ENCODE measurements at places on chromosomes 3 and 15.

GRCh38 chr3:113404637-113405036 is 36.7 kb downstream of the CFAP44 start:
- no peak for DNase-seq

DNA sequence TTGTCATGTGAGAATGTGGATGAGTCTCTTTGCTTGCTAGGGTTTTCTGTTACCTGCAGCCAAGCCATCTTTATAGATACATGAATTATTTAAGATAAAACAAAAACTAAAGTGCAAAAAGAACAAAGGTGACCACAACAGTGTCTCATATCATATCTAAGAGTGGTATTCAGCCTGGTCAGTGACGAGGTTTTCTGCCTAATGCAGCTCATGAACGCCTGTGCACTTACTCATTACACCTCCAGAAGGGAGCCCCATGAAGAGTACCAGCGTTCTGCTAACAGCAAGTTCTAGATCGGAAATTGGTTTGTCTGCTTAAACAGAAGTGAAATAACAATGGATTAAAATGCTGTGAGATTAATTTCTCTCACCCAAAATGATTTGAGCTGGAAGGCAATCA is 19.2 kb downstream of the PXYLP1 start:
- DNase-seq = no peak

DNA sequence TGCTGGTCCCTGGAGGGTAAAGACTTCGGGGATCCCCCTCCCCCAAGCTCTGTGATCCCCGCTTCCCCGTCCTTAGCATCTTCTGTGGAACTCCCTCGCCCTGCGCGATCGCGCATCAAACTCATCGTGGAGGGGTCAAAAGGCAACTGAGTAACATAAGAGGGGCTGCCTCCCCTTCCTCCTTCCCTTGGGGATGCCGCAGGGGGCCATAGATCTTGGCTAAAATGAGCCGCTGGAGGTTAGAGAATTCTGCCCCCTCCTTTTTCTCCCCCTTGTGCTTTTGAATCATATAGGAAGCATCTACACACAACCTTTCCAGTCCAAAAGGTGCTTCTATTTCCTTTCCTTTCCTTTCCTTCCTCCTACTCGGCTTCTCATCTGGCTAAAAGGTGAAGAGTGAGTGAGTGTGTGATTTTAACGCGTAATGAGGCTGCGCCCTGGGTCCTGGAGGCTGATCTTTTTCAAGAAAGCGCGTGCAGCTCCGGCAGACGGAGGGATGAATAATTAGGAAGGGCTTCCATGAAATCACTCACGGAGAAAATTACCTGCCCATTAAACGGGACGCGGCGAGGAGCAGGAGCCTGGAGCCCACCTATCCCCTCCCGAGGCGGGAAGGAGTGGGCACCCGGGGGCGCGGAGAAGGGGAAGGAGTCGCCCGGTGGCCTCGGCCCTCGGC is 831 bp upstream of the ROBO2 start:
- DNase-seq = peak; percentile 65

DNA sequence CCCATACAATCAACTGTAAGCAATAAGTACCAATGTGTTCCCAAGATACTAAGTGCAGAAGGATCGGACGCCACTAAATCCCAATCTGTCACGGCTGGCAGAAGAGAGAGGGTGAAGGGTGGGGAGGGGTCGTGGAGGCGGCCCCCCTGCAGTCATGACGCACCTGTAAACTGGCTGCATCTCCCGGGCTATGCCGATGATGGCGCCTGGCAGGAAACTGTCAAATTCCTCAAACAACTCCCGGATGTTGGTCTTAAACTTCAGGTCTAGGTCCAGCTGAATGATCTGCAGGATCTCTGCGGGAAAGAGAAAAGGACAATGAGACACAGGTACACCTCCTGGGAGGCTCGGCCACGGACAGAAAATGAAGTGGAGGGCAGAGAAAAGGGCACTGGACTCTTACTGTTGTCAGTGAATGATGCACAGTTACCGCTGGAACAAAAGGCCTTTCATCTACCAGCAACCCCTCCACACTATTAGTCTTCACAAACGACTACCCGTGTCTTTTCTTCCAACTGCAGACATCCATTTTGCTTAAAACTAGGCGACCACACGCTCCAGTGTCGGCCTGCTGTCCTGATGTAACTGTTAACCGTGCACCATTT is 114.6 kb downstream of the XXYLT1 start:
- no peak for DNase-seq

DNA sequence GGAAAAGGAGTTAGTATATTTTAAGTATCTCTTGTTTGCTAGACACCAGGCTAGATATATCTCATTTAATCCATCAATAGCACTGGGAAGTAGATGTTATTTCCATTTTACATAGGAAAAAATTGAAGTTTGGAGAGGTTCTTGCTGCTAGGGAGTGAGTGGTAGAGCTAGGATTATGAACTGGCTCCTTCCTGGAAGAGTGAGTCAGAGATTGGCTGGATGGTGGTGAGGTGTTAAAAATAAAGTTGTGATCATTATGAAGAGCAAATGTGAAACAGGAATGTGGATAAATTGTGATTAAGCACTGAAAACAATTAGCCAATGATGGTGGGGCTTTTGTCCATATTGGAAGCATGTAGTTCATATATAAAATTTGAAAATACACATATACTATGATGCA is 234.2 kb downstream of the WNT5A start:
- DNase-seq = no peak

GRCh38 chr15:43118829-43119228 is 13.0 kb upstream of the UBR1 start:
- DNase-seq = no peak

GRCh38 chr15:43966646-43967045 is 139.8 kb downstream of the WDR76 start:
- DNase-seq = no peak

GRCh38 chr3:132721479-132722164 is 587 bp downstream of the NPHP3 start:
- DNase-seq = peak; percentile 43

DNA sequence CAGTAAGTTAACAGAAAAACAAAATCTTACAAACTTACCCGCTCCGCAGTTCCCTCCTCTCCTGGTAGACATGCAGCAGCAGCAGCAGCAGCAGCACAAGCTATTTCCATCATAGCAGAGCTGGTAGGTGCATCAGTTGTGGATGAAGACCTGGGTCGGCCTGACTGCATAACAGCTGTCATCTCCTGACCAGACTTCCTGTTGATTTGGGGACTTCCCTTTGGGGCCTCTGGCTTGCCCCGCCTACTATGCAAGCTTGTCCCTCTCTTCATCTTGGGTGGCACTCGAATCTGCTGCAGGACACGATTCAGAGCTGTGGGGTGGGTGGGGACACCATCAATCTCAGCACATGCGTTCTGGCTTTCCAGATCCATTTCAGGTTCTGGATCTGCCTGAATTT is 65.7 kb downstream of the TMCC1 start:
- no peak for DNase-seq

GRCh38 chr15:89359471-89360293 is 25.1 kb upstream of the POLG start:
- DNase-seq = no peak

DNA sequence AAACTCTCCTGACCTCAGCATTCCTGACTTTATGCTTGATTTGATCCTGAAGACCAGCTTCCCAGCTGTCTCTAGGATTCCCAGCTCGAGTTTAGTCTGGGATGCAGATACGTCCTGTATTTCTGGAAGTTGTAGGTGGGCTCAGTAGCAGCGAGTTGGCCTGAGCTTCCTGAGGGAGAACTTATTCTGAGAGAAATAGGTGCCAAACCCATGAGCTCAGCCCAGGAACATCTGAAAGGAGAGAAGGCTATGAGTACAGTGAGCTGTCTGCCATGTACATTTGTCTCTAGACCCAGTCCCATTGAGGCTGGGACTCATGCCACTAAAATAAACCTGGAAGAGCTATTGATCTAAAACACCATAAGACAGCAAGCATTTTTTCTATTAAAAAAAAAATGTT is 36.6 kb upstream of the SLC9A9 start:
- no peak for DNase-seq

GRCh38 chr15:79433276-79433990 is 1.3 kb downstream of the MINAR1 start:
- no peak for DNase-seq

- DNase-seq = no peak
These were observed 526 bp downstream of the GPD1L start for GRCh38 chr3:32106929-32107362.

DNA sequence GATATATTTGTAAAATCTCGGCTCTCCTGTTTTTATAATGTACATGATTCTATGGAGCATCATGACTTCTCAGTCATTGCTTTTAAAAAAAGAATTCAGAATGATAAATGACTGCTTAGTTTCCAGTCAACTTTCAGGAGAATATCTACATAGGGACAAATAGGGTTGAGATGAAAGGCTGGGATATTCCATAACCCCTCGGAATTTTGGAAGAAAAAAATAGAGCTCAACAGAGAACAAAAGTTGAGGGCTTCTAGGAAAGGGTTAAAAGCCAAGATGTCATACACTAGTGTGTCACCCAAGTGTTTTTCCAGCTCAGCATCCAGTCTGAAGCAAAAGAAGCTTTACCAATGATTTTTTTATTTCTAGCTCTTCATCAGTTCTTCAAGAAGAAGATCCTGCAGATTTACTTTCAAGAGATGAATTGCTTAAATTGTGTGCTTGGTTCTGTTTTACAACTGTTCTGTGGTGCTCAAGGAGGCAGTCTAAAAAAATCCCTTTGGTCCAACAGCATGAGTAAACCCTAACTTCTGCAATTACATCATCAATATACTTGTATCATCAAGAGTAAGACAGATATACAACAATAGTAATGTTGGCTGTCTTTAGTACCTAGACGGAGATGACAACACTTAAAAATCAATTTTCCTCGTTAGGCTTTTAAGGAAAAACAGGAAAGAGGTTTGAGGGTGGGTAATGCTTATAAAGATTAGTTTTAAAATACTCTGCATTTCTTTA is 979 bp downstream of the UNC13C start:
- DNase-seq = no peak

- DNase-seq = no peak
These were observed 16.5 kb upstream of the PLXND1 start for GRCh38 chr3:129622933-129623332.

- peak; percentile 79 for DNase-seq
These were observed 2.4 kb downstream of the MB21D2 start for GRCh38 chr3:192915304-192915703.

GRCh38 chr3:158443632-158444031 is 127.4 kb upstream of the MLF1 start:
- no peak for DNase-seq

DNA sequence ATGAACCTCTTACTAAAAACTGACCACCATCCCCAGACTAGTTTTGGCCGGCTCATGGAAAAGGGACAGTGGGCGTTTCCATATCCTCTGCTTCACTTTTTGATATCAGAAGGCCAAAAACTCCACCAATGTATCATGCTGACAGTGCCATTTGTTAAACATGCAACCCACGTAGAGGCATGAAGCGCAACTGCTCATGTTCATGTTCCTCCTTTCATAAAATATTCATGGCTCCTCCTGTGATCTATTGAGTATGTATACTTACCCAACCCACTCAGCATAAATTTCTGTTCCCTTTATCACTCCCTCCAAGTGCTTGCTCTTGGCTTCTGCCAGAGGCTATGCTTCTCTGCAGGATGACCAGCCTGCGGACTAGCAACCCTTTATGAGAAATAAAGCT is 58.7 kb upstream of the TGFBR2 start:
- DNase-seq = no peak

- no peak for DNase-seq
These were observed 194.0 kb downstream of the SSR3 start for GRCh38 chr3:156360963-156361362.

DNA sequence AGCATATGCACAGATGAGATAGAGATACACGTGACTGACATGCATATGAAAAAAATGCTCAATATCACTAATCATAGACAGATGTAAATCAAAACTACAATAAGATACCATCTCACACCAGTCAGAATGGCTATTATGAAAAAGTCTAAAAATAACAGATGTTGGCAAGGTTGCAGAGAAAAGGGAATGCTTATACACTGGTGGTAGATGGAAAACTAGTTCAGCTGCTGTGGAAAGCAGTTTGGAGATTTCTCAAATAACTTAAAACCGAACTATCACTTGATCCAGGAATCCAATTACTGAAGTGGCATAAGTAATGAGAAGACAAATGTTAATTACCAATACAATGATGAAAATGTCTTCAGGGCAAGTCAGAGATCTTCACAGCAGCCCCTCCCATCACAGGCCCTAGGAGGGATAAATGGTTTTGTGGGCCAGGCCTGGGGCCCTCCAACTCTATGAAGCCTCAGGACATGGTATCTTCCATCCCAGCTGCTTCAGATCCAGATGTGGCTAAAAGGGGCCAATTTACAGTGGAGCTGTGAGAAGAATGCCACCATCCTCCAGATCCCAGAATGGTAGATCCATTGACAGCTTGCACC is 71.4 kb upstream of the PLSCR4 start:
- DNase-seq = no peak

DNA sequence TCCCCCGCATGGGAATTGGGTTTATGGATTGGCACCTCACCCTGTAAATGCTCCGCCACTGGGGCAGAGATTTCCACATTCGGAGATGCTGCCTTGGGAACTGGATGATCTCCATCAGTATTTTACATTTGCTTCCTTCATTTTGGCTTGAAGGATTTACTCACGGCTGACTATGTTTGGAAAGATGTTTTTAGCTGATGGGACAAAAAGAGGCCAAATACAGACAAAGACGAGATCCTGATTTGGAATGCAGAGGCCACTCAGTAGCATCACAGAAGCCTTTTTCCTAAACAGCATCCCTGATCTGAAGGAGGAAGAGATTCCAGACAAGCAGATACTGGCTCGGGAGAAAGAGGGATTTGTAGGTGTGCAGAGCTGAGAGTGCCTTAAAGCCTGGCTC is 76.9 kb downstream of the MESD start:
- DNase-seq = no peak

GRCh38 chr15:61130950-61131942 is 97.9 kb downstream of the RORA start:
- no peak for DNase-seq

DNA sequence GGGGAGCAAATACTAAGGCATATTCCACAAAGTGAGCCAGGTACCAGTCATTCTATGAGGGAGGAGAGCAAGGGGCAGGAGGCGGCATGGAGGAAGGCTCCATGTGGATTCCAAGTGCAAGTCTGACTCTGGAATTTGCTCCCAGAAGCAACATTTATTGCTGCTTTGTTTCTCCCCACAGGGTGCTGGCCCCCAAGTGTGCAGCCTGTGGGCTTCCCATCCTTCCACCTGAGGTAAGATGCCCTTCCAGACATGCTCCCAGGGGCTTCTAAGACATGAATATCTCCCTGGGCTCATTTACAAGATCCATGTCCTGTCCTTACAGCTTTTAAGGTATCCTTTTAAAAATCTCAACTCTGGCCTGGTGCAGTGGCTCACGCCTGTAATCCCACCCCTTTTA is 15.9 kb upstream of the SACM1L start:
- no peak for DNase-seq

- no peak for DNase-seq
These were observed 57.1 kb downstream of the AAGAB start for GRCh38 chr15:67197364-67197695.

- no peak for DNase-seq
These were observed 152.4 kb upstream of the MRPL3 start for GRCh38 chr3:131655070-131655690.
